Right renal pelvis (tissue), 4 donors: ENCODE measurements at places on chromosomes 6 and 20. TPM values are rescaled to one million over a fixed set of nuclear protein-coding genes. Genes with fewer than 3 reads are reported as not detected.

DNA sequence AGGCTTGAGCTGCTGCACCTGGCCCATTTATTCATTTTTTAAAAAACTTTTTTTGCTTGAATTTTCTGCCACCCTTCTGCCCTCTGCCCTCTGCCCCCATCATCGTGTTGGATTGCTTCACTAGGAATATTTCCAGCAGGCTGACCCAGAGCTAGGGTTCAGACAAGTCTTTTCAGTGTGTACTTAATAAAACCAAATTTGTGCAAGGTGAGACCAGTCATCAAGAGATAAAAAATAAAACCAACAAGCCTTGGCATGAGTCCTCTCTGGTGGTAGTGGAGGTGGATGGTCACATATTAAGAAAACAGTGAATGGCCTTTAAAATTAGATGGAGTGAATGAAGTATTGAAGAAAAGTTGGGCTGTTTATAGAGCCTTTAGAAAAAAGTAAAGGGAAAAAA is 239.6 kb downstream of the CDKAL1 start:
- no peak for DNase-seq

The MOCS1 gene
- polyA plus RNA-seq = 12.2 TPM

The ECT2L gene
- 0.31 TPM for polyA plus RNA-seq

GRCh38 chr6:126372626-126373025 is 32.7 kb downstream of the CENPW start:
- no peak for DNase-seq

The EFCAB8 gene
- polyA plus RNA-seq = not detected

DNA sequence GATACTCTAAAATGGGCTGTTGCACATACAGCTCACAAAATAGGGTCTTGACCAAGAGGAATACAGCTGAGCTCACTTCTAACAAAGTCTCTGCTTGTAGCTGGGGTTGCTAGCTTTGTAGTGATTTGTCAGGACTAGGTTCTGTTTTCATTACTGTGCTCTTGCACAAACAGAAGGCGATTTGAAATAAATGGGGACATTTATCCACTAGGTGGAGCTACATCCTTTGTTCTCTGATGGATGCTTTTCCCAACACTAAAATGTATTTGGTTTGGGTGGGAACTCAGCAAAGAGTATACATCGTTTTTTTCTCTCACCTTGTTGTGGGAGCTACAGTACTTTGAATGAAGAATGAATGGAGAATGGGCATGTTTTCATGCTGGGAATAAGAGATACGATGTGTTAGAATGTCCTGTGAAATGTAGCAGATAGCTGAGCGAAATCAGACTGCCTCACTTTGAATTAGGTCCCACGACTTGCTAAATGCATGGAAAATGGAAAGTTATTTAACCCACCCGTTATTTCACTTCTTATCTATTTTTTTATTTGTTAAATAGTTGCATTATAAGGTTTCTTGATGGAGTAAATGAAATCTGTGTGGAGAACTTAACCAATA is 494.7 kb upstream of the MAP3K7 start:
- DNase-seq = peak; percentile 74

- DNase-seq = peak; percentile 40
These were observed 4.6 kb downstream of the HLA-DPB1 start for GRCh38 chr6:33080127-33081089.

- DNase-seq = no peak
These were observed 47.0 kb downstream of the DTNBP1 start for GRCh38 chr6:15615802-15616201.

The SIRPG gene
- polyA plus RNA-seq = 0.16 TPM
